ENCODE measurements at places on chromosomes 2 and 18.
A peak's percentile ranks its signal among the peaks of the same experiment; 100 is the strongest.

- peak; percentile 36 for DNase-seq
These were observed 75.2 kb upstream of the GALNT5 start for GRCh38 chr2:157182204-157182709.

DNA sequence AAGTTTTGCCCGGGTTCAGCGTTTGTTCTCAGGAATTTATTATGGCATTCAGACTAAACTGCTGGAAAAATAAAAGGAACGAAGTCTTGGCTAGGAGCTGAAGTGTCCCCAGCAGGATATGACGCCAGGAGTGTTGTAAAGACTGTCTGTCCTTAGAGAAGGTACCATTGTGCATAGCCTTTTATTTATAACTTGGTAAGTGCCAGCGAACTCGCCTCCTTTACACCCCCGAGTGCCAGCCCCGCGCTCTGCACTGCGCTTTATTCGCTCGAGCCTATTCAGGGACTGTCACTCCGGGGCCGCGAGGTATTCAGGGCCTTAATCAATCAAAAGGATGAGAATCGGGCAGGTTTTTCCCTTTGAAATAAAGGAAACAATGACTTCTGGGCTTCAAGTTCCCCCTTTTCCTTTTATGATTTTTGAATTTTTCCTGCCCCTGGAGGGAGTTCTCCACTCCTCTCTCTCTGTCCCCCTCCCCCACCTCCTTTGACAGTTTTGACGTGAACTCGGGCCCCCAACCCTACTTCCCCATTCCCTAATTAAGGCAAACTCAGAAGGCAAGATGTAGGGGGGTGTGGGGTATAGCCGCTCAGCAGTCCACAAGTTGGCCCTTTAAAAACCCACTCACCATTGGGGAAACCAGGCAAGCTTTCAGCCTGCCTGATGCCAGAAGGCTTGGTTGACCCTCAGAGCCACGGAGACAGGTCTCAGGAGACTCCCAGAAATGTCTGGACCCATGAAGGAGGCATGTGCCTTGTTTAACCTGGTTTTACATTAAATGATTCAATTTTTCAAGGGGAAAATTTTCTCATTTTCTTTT, 1.3 kb upstream of the PAX3 start:
- no peak for DNase-seq

- DNase-seq = no peak
These were observed 734.4 kb downstream of the CBLN2 start for GRCh38 chr18:71809711-71810110.

GRCh38 chr2:214740867-214741395, 68.6 kb downstream of the BARD1 start:
- no peak for DNase-seq

- no peak for DNase-seq
These were observed 67.2 kb upstream of the DSC1 start for GRCh38 chr18:31229829-31230228.

- DNase-seq = no peak
These were observed 78.6 kb upstream of the ZFP36L2 start for GRCh38 chr2:43305012-43305411.

DNA sequence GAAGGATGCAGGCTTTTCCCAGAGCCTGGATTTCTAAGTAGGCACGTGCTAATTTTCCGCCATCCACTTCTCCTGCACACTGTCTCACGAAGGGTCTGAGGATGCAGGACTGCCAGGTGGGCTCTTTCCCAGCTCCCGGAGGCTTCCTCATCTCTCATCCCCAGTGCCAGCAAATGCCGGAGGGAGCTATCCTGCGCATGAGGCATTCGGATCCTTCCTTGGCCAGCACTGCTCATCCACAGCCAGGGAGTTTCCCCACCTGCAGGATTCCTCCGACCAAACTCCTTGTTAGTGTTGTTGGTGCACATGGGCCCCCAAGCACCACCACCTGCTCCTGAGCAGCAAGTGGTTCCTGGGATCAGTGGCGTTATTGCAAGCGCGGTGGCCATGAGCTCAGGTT, 5.0 kb downstream of the CNDP1 start:
- DNase-seq = no peak

DNA sequence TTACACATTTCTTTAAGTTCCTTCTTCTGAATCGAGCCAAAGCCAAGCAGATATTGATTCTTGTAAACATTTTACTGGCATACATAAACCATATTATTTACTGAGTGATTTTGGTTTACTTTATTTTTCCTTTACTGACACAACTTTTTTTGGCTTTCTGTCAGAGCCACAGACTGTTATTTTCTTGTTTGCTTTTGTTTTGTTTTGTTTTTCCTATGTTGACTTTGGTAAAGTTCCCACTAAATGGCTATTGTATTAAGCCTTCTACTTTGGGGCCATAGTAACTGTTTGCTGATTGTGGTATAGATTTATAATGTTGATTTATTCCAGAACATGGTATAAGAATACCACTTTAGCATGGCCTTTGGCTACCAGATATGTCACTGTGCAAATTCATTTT, 419.4 kb downstream of the DCDC2C start:
- no peak for DNase-seq
